ENCODE measurements at places on chromosomes 6 and 20.

DNA sequence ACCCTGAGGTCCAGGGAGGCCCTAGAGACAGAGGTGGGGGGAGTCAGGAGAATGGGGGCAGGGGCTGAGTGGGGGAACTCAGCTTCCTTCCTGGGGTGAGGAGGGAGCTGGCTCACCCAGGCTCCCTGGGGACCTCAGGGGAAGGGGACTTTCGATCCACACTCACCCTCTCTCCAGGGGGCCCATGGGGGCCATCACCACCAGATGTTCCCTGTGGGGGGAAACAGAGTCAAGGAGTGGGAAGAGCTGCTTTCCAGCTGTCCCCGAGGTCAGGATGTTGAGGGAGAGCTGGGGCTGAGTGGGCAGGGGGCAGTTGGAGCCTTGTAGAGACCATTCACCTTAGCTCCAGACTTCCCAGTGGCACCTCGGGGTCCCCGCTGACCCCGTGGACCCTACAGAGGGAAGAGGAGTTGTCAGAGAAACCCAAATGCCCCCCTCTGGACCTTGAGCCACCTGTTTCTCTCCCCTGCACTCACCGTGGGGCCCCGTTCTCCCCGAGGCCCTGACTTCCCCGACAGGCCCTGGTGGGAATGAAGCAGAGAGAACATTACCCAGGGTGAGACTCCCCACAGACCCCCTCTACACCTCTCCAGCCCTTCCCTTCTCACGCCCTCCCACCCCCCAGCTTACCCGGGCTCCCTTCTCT, 18.6 kb downstream of the COL11A2 start:
- no peak for DNase-seq

- peak; percentile 82 for DNase-seq
Observed at GRCh38 chr6:28940858-28941683, 17.3 kb upstream of the TRIM27 start.

DNA sequence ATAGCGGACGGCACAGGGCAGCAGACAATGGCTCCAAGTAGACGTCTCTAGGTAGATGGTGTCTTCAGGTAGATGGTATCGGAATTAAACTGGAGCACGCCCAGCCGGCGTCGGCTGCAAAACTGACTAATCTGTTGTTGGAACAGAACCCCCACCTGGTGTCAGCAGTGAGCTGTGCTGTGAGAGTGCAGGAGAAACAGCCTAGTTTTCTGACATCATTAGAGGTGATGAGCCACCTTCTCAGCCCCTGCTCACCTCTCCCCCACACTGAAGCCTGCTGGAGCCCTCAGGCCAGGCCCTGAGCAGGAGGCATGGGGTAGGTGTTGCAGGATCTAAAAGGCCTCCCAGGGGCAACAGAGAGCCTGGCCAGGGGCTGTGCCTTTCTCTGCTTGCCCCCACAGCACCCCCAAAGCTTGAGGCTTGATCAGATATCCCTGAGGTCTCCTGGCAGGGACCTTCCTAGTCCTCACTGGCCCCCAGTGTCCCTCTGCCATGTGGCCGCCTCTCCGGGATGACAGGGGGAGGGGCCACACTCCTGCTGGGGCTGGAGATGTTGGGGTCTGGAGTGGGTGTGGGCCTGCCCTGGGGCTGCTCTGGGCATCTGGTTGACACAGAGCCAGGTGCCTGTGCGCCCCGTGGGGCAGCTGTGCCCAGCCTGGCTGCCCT, 6.9 kb upstream of the HELZ2 start:
- DNase-seq = peak; percentile 76

DNA sequence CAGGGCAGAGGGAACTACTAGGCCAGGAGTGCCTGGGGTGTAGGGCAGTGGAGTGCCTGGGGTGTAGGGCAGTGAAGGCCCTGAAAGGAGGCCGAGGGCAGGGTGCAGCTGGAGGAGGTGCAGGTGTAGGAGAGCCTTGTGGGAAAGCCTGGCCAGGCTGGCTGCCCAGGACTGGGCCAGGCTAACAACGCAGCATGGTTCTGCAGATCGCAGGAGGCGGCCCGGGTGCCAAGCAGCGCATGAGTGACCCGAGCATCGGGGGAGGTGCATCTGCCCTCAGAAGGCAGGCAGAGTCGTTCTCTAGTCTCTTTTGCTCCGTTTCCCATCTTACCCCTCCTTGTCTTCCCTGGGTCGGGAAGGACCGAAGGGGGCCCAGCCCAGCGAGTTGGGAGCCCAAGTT, 151.5 kb upstream of the PHACTR3 start:
- DNase-seq = no peak

DNA sequence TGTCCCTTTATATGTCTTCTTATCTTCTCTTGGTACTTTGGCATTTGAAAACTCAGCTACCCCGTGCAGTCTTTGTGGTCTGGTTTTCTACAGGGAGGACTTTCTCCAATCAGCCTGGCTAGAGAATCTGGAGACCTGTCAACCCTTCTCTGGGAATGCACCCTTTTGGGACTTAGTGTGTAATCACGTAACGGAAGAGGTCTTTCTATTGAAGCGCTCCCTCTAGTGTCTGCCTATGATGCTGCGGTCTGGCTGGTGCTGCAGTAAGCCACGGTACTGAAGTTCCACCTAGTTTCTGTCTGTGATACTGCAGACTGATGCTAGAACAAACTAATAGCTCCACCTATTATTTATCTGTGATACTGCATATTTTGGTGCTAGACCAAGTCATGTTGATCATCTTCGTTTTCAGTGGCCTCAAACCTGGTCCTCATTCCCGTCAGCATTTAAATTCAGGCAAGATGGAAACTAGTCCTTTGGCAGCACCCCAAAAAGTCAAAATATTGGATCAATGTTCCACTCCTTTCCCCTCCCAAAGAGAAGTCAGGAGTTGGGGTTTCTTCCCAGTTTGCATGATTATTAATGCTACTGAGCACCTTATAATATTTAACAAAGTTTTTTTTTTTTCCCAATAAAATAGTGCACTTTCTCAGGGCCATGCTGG, 12.5 kb upstream of the SIRPB2 start:
- peak; percentile 73 for DNase-seq

DNA sequence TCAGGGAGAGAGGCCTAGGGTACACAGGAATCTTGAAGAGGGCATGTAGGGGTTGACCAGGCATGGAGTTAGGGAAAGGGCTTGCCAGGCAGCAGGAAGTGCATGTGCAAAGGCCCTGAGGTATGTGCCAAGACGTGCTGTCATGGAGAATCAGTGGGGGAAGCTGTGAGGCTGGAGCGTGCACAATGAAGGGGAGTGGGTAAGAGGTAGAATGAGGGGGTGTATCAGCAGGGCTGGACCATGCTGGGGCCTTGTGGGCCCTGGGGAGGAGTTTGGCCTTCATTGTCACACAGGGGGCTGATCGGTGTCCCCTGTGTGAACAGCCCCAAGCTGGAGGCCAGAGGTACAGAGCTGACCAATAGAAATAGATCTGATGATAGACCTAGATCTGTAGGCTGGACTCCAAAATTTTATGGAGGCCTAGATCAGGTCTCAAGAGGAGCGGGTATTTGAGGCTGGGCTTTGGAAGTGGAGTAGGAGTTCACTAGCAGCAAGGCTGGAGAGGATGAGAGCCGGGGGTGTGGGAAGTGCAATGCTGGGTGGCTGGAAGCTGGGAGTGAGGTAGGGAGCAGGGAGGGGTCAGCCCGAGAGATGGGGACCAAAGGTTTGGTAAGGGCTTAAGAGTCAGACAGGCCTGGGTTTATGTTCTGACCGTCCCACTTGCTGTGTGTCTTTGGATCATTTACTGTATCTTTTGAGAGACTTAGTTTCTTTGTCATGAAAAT, 3.0 kb downstream of the SRC start:
- DNase-seq = no peak

- DNase-seq = peak; percentile 10
Observed at GRCh38 chr20:33211817-33212424, 5.2 kb upstream of the BPIFA3 start.

GRCh38 chr6:69601132-69601531, 195.7 kb downstream of the LMBRD1 start:
- DNase-seq = no peak

GRCh38 chr6:81562169-81562568, 190.3 kb downstream of the TENT5A start:
- no peak for DNase-seq

- DNase-seq = no peak
Observed at GRCh38 chr6:158475344-158476302, 84.3 kb upstream of the TMEM181 start.

DNA sequence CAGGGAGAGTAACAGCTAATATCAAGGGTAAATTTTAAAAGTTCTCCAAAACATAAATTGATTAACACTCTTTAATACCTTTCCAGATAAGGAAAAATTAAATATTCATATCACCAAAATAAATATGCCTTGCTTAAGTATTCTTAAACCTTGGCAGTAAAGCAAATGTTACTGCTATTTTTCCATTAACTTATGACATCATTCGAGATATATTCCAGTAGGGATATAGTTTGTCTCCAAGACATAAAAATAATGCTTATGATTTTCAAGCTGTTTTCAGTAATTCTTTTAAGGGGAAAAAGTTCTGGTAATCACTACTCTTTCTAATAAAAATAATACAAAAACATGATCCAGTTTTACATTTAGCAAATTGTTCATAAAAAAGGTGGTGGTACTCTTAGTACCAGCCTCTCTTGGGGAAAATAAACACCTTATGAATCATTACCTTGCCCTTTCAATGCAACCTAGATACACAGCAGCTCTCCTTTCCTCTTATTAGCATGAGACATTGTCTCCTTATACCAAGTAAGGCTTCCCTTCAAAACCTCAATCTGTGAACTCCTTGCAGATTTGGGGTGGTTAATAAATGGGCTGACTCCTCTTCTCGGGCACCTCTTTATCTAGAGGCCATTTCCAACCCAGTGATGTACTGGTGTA, 31.5 kb upstream of the LTV1 start:
- DNase-seq = no peak

DNA sequence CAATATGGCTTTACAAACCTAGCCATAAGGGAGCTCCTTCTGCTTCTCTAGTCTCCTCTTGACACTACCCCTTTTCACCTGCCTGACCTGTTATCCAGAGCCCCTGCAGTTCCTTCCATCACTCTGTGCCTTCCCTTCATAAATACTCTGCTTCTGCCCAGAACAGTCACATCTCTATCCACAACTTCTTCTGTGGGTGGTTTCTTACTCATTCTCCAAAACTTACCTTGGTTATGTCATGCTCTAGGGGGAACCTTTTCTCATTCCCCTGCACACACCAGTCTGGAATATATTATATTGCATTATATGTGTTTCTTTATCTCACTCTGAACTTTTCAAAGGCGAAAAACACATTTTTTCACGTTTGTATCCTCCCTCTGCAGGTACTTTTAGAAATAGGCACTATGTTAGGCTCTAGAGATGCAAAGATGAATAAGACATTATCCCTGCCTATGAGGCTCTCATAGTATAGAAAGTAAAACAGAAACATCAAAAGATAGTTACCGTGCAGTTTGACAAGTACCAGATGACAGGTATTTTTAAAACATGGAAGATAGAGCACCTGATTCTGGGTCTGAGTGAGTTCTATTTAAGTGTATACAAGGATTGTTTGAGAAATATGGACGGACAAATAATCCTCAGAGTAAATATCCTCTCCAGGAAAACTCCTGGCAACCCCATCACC, 51.5 kb downstream of the AIG1 start:
- no peak for DNase-seq

- no peak for DNase-seq
Observed at GRCh38 chr20:49987868-49988690, 5.3 kb downstream of the SNAI1 start.

GRCh38 chr20:48211238-48211637, 426.0 kb upstream of the SULF2 start:
- DNase-seq = no peak

DNA sequence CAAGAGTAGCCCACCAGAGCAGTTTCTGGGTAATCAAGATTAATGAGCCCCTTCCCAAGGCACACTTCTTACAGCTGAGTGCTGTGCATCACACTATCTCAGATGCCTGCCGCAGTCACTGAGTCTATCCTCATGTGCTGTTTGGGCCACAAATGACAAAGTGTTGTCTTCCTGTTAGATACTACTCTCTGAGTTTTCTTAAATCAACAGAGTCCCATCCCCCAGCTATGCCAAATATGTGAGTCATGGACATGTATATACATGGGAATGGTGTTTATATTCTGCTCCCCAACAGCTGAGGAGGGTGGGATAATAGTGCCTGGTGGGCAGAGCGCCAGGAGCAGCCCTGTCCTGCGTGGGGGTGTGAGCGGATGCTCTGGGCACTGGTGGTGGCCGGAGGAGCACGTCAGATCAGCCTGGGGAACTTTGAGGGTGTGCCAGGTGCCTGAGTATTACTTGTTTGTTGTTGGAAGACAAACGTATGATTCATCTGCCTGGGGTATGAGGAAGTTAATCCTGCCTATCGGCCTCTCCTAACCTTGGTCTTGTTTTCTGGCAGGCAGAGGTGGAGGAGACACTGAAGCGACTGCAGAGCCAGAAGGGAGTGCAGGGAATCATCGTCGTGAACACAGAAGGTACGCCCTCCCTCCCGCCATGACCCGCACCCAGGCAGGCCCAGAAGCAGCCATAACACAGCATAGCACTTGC, 9.6 kb downstream of the DYNLRB1 start:
- no peak for DNase-seq

GRCh38 chr6:39933669-39934130, 562 bp downstream of the MOCS1 start:
- DNase-seq = no peak

DNA sequence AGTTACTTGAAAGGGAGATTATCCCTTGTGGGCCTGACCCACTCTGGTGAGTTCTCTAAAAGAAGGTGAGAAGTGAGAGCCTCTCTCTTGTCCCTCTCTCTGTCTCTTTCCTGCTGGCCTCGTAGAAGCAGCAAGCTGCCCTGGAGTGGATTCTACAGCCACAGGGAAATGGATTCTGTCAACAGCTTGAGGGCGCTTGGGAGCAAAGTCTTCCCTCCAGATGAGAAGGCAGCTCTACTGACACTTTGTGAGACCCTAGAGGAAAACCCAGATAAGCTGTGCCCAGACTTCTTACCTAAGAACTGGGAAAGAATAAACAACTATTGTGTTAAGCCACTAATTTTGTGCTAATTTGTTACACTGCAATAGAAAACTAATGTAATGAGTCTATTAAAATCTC, 39.9 kb downstream of the ANKRD60 start:
- no peak for DNase-seq

Measured in stimulated activated CD4-positive, alpha-beta T cell treated with anti-CD3 and anti-CD28 coated beads, Interleukin-1b, Interleukin-23, amount 100 ng/mL, for 48 hours (primary cell).